ENCODE measurements at places on chromosomes 1 and 21. TPM values are rescaled to one million over a fixed set of nuclear protein-coding genes. Genes with fewer than 3 reads are reported as not detected.

Gene UTS2
- 0.13 TPM for polyA plus RNA-seq

DNA sequence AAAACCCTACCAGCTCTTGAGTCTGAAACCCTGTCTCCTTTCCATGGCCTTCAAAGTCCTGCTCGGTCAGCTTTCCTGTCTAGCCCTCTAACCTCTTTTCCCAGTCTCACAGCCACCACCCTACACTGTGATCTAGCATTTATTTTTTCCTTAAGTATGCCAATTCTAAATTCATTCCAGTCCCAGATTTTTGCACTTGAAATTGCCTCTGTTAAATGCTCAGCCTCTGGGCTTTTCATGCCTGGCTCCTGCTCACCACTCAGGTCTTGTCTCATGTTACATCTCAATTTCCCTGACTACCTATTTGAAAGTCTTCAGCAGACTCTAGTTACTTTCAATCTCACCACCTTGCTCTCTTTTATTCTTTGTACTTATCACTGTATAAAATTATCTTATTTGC is 176.2 kb downstream of the ADGRL4 start:
- no peak for DNase-seq

DNA sequence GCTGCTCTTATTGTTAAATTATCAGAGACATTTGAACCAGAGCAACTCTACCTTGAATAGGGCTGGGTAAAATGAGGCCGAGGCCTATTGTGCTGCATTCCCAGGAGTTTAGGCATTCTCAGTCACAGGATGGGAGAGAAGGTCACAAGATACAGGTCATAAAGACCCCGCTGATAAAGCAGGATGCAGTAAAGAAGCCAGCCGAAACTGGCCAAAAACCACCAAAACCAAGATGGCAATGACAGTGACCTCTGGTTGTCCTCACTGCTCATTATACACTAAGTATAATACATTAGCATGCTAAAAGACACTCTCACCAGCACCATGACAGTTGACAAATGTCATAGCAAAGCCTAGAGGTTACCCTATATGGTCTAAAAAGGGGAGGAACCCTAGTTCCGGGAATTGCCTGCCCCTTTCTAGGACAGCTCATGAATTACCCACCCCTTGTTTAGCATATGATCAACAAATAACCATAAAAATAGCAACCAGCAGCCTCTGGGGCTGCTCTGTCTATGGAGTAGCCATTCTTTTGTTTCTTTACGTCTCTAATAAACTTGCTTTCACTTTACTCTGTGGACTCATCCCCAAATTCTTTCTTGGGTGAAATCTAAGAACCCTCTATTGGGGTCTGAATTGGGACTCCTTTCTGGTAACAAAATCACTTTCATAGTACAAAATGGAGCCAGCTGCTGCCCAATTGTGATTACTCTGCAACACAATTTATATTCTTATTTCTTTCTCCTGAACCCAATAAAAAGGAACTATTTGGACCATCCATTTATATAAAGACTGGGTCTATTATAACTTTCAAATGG is 179.6 kb downstream of the TGFBR3 start:
- DNase-seq, result no peak

- DNase-seq, result no peak
Measured at GRCh38 chr1:231949277-231950091, 322.9 kb downstream of the DISC1 start.

DNA sequence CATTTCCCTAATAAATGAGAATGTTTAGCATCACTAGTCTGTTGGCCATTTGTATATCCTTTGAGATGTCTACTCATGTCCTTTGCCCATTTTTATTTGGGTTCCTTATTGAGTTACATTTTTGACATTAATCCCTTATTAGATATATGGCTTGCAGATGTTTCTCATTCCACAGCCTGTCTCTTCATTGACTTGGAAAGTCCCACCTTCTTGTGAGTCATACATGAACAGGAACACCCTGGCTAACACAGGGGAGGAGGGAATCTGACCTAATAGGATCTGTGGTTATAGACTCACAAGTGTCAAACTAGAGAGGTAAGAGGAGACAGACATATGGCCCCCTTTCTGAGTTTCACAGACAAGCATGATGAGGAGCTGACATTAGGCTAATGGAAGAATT is 11.5 kb downstream of the ZP4 start:
- no peak for DNase-seq

DNA sequence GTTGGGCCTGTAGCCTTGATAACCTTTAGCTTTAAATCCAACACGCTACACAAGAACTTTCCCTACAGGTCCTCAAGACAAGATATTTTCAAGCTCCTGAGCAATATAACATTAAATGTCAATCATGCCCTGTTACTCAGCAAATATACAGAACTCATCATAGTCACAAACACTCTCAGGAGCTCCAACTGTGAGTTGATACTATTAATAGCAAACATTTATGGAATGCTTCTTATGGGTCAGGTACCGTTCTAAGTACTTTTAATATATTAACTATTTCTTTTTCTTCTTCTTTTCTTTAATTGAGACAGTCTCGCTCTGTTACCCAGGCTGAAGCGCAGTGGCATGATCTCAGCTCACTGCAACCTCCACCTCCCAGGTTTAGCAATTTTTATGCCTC is 10.1 kb downstream of the EYA3 start:
- no peak for DNase-seq

DNA sequence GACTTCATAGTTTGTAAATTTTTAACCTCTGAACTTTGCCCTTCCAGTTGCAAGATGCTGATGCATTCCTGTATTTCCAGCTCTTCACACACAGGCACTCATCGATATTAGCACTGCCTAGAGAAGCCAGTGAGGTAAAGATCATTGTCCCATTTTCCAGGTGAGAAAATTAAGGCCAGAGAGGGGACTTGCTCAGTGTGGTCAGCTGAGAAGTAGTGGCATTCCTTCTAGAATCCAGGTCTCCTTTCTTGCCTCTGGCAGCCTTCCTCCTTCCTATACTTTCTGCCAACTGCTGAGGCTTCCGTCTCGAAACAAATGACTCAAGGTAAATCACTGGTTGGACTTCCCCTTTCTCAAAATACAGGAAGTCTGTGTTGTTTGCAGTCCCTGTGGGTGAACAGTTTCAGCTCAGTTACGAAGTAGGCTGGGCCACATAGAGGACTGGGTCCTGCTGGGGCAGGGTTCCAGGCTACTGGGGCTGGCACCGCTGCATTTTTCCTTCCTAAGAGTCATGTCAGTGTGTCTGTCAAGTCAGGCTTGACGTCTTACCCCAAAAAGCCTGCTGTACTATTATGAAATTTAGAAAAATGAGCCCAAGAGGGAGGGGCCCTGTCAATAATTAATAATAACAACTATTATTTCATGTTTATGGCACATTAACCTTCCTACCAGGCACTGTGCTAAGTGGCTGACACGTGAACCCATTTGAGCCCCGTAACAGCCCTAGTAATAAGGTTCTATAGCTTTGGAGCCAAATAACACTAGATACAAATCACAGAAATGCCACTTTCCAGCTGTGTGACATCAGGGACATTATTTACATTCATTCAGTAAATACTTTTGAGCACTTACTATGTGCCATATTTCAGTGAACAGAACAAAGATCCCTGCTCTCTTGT is 16.6 kb upstream of the RNF19B start:
- DNase-seq, result no peak

GRCh38 chr1:183246436-183246835 is 60.4 kb downstream of the LAMC2 start:
- DNase-seq, result no peak

Gene INAVA
- polyA plus RNA-seq, result 0.12 TPM

DNA sequence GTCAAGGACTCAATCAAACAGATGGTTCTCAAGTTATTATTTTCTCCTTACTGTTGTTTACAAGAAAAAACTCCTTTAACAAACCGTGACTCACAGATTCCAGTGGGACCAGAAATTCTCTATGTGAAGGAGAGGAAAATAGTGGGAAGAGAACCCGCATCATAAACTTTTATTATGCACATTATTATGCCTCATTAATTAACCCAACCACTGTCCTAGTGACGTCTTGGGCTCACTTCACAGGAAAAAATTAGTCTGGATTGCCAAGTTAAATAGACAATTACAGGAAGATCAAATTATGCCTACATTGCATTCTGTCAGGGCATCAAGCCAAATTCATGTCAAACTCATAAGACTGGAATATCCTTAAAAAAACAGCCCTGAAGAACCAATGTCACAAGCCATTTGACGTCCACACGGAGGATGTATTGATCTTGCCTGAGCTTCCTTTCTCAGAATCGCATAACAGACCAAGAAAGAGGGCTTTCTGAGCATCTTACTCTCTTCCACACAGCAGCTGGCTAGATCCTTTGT is 347.8 kb downstream of the DUSP10 start:
- peak; percentile 4 for DNase-seq

DNA sequence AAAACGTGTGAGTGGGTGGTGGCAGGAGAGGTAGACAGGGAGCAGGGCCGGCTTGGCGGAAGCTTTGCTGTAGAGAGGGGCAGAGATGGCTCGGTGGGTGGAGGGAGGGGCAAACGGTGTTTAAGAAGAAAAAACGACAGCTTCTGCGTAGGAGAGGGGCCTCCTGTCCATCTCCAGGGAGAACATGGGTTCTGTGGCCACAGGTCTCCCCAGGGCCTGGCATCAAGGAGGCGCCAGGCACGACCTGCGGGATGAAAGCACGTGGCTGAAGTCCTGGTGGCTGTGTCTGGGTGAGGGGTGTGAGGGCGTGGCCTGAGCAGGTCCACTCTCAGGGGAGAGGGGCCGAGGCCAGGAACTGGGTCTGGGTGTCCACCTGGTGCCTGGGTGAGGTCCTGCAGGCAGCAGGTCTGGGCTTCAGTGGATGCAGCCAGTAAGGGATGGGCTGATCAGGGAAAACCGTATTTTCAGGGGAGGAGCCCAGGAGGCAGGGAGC is 940 bp upstream of the PRKCZ start:
- DNase-seq, result peak; percentile 78

DNA sequence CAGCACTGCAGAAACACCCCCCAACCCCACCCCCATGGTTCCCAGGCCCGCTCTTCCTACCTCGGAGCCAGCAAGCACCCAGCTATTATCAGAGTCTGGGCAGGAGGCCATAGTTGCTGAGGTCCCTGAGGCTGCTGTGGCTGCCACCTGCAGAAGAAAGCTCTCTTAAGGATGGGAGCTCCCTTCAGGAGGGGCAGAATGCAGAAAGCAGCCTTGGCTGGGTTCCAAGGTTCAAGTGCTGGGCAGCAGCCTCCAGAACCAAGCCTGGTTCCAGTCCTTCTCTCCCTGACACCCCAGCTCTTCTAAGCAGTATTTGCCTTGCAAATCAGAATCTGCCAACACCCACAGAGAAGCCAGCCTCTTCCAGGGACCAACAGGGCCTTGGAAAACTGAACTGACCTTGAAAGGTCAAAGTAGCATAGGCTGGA is 2.3 kb downstream of the PBXIP1 start:
- no peak for DNase-seq

Gene GFI1
- 0.19 TPM for polyA plus RNA-seq

- no peak for DNase-seq
Measured at GRCh38 chr1:44636688-44637598, 37.3 kb downstream of the TMEM53 start.

DNA sequence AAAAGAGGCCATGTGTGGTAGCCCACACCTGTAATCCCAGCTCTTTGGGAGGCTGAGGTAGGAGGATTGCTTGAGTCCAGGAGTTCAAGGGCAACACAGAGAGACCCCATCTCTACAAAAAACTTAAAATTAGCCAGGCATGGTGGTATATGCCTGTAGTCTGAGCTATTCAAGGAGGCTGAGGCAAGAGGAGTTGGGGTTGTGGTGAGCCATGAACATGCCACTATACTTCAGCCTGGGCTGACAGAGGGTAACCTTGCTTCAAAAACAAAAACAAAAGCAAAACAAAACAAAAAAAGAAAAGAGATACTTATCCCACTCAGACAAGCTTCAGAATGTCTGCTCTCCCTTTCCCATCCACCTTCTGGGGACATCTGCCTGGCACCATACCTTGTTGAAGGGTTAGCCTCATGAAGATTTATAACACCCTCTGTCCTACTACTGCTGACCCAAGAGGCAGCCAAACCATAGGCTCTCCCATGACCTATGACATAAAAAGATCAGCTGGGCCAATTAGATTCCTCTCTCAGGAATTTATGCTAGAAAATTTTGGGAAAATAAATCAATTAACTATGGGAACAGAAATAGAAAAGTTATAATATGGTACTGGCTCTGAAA is 13.2 kb downstream of the TMCO1 start:
- DNase-seq, result no peak

GRCh38 chr1:225652729-225653462 is at the start of gene ENAH:
TSS of gene ENAH (minus strand) at chr1:225653123. CDS start at chr1:225652690, 433 bp downstream.
- peak; percentile 96 for DNase-seq

- DNase-seq, result no peak
Measured at GRCh38 chr1:48704736-48705135, 72.0 kb downstream of the BEND5 start.

DNA sequence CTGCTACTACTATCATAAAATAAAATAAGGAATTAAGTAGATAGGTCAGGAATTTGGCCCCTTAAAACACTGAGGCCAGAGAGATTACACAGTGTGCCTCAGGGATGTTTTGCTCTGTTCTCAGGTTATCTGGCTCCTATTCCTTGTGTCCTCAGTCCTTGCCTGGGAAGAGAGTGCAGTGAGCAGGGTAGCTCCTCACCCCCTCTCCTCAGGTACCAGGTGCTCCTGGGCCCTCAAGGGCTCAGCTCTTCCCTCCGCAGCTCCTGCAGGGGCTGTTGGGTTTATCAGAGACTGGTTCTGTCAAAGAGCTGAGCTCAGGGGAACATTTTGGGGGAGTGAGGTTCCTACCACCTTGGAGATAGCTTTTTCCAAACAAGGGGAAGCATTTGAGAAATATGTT is 20.1 kb upstream of the COQ8A start:
- DNase-seq, result no peak

Gene MYOG
- not detected for polyA plus RNA-seq

DNA sequence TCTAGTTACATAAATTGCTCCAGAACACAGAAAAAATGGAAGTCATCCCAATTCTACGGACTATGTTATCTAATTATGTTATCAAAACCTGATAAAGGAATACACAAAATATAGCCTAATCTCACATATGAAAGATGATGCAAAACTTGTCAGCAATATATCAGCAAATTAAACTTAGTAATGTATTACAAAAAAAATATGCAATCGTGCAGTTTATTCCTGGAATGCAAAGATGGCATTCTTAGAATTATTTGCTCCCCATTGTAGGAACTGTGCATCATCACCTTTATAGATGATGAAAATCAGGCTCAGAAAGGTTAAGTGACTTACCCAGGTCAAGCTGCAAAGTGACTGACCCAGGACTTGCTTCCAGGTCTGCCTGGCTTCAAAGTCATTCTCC is 7.8 kb downstream of the FOXE3 start:
- no peak for DNase-seq

Gene LRRC7
- 0.03 TPM for polyA plus RNA-seq

Gene RAB7B
- polyA plus RNA-seq, result 0.15 TPM

Gene SPRR5
- polyA plus RNA-seq, result not detected

DNA sequence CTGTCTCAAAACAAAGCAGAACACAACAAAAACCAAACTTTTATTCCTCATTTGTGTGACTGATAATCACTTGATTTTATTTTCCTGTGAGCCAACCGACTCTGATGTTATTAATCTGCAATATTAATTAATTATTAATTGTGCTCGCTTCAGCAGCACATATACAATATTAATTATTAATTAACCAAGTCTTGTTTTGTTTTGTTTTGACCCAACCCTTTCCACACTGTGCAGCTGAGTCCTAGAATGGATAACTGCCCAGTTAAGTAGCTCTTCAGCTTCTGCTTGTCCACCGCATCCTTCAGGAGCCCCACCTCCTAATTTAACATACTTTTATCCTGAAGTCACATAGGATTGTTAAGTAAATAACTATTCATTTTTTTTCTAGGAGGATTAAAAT is 47.4 kb upstream of the EXO1 start:
- no peak for DNase-seq

- DNase-seq, result peak; percentile 63
Measured at GRCh38 chr1:23098463-23099170, 70.0 kb downstream of the LUZP1 start.

Data from SK-N-SH (cell line).